ENCODE measurements at places on chromosomes 16 and 17.

- no peak for DNase-seq
Observed at GRCh38 chr16:54171626-54172537, 114.7 kb downstream of the IRX3 start.

- no peak for DNase-seq
Observed at GRCh38 chr17:78562734-78563133, 14.5 kb downstream of the DNAH17 start.

DNA sequence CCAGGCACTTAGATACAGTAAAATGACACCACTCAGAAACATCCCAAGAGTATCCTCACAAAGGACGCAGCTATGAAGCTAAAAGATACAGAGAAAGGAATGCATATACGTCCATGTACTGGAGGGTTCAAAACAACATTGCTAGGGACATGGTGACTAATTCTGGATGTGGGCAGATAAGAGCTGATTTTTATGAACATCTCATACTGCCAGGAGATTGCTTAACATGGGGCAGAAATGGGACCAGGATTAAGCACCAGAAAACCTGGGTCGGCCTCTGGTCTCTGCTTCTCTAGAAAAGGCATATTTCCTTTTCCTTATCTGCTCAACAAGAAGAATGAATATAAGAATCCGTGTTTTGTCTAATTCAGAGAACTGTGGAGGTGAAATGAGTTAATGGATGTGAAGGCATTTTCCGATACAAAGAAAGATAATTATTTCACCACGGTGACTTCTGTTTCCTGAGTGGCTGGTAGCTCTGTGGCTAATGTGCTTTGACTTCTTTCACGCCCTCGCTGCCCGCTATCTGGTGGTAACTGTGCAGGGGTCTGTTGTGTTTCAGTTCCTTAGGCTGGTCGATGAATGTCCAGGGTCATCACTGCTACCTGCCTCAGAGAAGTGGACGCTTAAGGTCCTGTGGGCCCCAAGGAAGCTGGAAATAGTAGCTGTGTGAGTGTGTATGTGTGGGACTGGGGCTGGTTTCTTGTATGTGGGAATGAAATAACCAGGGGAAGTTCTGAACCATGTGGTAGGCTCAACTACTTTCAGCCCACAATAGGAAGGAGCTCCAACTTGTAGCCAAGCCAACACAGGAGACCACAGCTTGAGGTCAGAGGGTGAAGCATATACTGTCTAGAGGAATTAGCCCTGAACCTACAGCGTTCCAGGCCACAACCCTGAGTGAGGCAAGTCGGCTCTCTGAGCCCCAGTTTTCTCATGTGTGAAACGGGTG is 15.8 kb upstream of the CCL5 start:
- no peak for DNase-seq

DNA sequence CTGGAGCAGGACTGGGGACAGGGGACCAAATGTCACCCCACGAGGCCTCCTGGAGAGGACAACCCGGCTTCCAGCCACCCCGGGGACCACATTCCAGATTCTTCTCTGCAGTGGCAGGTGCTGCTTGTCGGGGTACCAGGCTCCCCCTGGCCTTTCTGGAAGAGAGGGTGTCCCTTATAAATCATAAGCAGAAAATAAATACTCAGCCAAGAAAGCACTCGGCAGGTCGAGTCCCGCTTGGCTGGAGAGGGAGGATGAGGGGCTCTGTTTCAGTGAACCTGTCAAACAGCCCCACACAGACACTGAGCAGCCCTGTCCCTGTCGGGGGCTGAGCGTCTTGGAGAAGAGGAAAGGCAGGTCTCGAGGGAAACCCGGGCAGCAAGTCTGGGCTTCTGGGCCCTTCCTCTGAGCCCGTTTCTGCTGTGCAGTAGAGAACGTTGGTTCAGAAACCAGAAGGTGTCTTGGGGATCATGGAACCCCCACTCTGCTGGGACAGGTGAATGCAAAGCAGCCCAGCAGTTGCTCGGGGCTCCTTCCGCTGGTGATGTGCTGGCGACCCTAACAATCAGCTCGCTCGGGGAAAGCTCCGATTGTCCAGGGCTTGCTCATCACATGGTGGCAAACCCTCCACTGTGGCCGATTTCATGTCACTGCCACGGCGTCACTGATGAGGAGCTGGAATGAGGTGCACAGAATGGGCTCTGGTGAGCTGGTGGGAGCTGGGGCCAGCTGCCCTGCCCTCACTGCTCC is 36.6 kb downstream of the COX4I1 start:
- no peak for DNase-seq

DNA sequence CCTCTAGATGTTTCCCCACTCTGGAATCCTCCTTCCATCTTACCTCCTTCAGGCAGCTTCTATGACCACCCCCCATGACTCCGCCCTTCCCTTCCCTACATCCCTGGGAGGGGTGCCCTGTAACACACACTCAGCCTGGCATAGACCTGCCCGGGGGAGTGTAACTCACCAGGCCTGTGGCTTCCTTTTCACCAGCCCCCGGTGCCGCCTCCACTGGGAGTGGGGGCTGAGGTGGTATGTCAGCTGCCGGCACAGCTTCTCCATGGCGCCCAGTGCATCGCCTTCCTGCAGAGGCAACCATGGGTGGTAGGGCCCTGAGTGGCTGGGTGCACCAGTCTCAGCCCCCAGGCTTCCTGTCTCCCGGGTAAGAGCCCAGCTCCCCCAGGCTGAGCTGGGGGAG is 32.3 kb downstream of the TRPV2 start:
- no peak for DNase-seq

GRCh38 chr16:19655242-19655777 is 62.7 kb downstream of the KNOP1 start:
- no peak for DNase-seq

DNA sequence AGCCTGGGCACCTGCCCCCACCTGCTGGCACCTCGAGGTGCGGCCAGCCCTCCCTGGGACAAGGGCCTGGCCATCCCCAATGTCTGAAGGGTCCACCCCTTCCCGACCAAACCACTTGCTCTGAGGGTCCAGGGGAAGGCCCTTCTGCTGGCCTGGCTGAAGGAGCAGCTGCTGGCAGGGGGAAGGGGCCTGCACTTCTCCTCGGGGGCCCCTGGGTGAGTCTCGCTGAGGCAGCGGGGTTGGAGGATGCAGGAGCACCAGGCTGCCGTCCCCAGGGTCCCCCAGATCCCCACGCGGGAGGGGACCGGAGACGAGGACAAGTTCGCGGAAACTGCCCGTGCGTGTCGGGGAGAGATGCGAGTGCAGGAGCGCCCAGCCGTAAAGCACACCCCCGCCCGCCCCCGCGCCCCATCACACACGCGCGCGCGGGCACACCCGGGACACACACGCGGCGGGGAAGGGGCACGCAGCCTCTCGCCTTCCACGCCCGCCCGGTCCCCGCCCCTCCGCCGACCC is 725 bp upstream of the CACNA1H start:
- no peak for DNase-seq

GRCh38 chr17:77295241-77295853 is 154.6 kb downstream of the SEC14L1 start:
- DNase-seq, result no peak

GRCh38 chr16:8788578-8789172 is 8.8 kb downstream of the TMEM186 start:
- DNase-seq, result no peak

- DNase-seq, result no peak
Observed at GRCh38 chr17:5429191-5429887, 9.4 kb downstream of the RPAIN start.

DNA sequence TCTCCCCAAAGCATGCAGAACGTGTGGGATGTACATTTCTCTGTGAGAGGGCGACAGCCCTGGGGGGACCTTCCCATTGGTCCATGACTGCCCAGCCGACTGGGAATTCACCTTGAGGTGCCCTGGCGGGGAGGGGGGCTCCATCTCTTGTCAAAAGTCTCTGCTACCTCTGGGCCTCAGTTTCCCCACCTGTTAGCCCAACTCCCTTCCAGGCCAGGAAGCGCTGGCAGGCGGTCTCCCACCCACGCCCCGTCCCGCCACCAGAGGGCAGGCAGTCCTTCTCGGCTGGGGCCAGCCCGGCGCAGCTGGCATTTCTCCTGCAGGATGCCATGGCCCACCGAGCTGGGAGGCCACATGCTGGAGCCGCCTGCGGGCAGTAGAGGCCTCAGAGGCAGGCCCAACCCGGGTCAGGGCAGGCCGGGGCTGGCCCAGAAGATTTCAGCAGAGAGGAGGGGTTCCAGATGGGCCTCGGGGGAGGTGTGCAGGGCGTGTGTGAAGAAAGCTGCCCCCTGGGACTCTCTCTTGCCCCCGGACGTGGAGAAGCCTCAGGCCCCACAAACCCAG is 16.6 kb downstream of the CD7 start:
- DNase-seq, result no peak

DNA sequence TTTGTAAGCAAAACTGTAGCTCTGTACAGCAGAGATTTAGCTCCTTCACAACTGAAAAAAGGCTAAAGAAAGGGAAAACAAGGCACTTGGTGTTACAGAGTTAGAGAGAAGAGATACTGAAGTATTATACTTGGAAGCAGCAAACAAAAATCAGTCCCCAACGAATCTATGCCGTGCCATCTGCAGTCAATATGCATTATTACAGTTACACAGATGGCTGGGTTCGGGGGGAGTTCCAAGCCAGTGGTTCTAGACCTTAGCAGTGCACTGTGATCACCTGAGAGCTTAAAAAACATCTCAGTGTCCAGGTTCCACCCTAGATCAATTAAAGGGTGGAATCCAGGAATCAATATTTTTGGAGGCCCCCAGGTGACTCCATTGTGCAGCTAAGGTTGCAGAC is 489.9 kb downstream of the SHISA9 start:
- DNase-seq, result no peak

GRCh38 chr17:16432017-16432416 is 16.6 kb downstream of the TRPV2 start:
- no peak for DNase-seq

- no peak for DNase-seq
Observed at GRCh38 chr17:81683208-81683583, 401 bp downstream of the ARL16 start.

DNA sequence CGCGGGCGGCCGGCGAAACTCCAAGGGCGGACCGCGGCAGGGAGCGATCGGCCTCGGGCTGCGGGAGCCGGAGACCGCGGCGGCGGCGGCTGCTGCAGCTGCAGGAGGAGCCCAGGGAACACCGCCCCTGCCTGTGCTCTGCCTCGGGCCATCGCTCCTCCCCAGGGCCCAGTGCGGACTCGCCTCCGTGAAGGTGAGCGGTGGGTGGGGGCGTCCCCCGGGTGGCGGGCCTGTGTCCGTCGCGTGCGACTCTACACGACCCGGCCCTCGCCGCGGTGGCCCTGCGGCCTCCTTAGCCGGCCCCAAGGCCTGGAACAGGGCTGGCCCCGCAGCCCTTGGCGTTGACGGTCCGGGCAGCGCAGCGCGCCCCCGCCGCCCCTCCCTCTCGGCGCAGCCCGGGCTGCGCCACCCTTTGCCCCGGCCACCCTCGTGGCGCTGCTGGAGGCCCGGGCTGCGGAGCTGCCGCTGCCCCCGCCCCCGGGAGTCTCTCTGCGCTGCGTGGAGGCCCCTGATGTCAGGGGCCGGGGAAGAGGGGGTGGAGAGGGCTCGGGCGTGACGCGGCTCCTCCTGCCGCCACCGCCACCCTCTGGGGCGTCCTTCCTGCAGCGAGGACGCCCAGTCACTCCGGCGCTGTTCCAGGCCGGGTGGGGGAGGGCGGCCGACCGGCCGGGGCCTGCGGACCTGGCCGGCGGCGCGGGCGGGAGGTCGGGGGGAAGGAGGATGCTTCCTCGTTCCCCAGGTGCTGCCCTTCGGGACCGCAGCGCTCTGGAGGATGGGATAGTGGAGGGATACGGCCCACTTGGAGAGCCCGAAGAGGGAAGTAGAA is 485 bp downstream of the DYNLL2 start:
- DNase-seq, result no peak

DNA sequence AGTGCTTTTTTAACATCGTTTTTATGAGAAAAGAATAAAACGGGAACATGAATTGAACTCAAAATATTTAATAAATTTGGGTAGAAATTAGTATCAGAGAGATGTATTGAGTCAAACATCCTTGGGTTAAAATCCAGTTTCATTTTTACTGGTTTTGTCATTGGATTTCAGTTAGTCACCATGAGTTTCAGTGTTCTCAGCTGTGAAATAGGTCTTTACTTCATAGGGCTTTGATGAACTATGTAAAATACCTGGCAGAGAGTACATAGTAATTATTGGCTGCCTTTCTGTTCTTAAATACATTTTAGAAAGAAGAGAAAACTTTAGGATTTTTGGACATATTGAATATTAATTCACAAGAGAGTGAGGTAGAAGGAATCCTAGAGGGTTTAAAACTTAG is 105.8 kb downstream of the TANC2 start:
- DNase-seq, result no peak

- DNase-seq, result peak; percentile 17
Observed at GRCh38 chr16:11405331-11406176, 60.3 kb downstream of the RMI2 start.

GRCh38 chr17:71792966-71793365 is 327.9 kb upstream of the SOX9 start:
- no peak for DNase-seq

- no peak for DNase-seq
Observed at GRCh38 chr17:55722016-55722736, 488 bp downstream of the TMEM100 start.

GRCh38 chr17:61984821-61985220 is 57.0 kb upstream of the INTS2 start:
- DNase-seq, result no peak

GRCh38 chr17:79393358-79394052 is 217.3 kb downstream of the RBFOX3 start:
- peak; percentile 66 for DNase-seq

GRCh38 chr16:50814541-50814940 is 72.7 kb downstream of the CYLD start:
- DNase-seq, result no peak

DNA sequence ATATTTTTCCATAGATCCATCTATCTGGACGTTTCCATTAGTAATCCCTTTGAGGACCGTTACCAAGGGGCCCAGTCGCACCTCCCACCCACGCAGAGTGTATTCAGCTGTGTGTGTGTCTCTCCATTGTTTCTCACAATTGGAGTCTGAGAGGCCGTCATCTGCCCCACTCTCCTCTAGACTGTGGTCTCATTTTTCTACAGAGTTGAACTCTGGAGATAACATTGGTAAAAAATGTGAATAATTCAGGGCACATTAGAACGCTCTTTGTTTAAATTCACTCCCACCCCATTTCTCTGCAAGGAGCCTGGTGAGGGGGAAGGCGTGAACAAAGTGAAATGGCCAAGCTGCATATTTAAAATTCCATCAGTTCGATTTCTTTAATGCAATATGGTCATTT is 333.1 kb upstream of the MAF start:
- no peak for DNase-seq

DNA sequence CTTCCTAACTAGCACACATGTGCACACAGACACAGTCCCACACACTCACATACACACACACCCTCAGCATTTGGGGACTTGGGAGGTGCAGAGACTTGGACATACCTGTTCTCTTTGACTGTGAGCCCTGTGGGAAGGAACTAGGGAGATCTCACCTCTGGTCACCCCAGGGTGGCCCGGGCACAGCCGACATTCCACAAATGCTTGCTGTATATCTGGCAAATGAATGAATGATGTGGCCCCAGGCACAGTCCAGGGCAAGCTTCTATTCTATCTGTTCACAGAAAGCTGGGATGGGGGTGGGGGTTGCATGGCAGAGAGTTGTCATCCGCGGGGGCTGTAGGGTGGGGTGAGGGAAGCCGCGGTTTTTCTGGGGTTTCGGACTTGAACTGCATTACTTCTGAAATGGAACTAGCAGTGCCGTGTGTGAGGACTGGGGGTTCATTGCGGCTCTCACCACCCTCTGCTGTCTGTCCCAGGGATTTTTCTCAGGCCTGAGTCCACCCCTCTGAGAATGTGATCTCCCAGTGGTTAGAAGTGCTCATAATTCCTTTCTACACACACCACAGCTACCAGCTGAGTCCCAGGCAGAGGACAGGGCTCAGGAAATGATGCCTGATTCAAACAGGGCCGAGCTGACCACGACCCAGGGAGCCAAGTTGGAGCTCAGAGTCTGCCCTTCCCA is 3.3 kb upstream of the RIPOR1 start:
- DNase-seq, result no peak

GRCh38 chr17:50949128-50949988 is 83.2 kb upstream of the TOB1 start:
- DNase-seq, result no peak

All from activated CD8-positive, alpha-beta memory T cell treated with anti-CD3 and anti-CD28 coated beads for 48 hours (primary cell).